ENCODE measurements at places on chromosomes 6 and 20.

- no peak for DNase-seq
These were observed 333.3 kb upstream of the ZFP64 start for GRCh38 chr20:52524861-52525260.

- DNase-seq = peak; percentile 22
These were observed 13.1 kb upstream of the SAYSD1 start for GRCh38 chr6:39128106-39128505.

- DNase-seq = peak; percentile 9
These were observed 312.3 kb downstream of the CDC5L start for GRCh38 chr6:44699851-44700250.

- DNase-seq = peak; percentile 65
These were observed 6.0 kb upstream of the PTK7 start for GRCh38 chr6:43070028-43070632.

DNA sequence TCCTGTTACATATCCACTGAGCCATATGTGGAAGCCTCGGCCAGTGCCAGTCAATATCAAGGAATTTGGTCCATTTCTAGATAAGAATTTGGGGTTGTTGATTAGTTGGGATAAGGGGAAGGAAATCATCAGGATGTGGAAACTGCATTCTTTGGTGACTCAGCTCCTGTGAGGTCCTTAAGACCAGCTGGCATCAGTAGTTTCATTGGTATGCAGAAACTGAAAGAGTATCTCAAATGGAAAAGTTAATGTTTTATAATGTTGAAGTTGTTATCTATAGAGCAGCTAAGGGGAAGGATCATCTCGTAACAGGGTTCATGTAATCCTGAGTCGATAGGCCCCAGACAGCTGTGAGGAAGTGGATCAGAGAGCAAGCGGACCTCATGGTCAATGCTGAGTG, 87.9 kb upstream of the PRND start:
- peak; percentile 22 for DNase-seq

DNA sequence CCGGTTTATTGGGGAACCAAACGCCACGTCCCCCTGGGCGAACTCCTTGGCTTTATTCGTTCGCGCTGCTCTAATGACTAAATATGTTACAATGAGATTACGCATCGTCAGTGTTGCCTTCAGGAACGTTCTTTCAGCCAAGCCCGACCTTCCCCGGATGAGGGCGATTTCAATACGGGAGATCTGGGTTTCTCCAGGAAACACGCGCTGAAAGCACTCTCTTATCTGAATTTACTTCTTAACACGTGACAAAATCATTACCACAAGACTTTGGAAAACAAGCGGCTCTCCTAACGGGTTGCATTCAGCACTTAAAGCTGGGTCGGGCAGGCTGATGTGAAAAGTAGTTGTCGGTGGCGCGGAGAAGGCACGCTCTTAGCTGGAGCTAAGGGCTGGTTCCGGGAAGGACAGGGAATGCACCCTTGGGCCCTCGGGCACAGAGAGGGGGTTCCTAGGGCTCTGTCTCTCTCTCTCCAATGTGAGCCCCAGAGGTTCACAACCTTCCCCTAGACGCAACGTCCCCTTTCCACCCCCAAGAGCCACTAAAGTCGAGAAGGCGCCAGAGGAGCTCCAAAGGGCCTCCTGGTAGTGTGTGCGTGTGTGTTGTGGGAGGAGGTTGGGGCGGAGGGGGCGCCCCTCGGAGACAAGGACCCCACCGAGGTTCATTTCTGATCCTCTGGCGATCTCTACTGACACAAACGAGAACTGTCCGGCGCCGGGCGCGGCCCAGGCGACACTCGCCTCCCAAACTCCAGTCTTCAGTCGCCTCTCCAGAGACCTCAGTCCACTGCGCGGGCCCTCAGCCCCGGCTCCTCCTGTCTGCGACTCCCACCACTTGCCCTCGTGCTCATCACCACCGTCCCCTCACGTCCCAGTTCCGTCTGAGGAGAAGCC, 7.1 kb upstream of the NKX2-2 start:
- no peak for DNase-seq

- DNase-seq = no peak
These were observed 49.6 kb downstream of the DSTN start for GRCh38 chr20:17619351-17620093.

- peak; percentile 54 for DNase-seq
These were observed 74.9 kb downstream of the FOXO3 start for GRCh38 chr6:108635505-108636226.

DNA sequence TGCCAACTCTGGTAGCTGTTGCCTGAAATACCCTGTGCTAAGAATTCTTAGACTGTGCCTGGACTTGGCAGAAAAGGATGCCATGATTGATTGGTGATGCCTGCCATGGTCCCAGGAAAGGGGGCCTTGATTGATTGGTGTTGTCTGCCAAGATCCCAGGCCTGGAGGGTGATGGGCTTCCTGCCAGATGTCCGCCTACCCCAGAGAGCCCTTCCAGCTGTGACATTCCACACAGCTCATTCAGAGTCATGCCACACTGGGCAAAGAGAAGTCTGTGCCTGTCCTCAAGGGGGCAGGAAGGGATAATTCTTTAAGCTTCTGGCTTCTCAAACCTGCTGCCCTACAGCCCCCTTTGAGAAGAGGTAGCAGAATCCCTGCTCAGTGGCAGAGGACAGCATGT, 24.6 kb downstream of the RIMS4 start:
- DNase-seq = peak; percentile 42

DNA sequence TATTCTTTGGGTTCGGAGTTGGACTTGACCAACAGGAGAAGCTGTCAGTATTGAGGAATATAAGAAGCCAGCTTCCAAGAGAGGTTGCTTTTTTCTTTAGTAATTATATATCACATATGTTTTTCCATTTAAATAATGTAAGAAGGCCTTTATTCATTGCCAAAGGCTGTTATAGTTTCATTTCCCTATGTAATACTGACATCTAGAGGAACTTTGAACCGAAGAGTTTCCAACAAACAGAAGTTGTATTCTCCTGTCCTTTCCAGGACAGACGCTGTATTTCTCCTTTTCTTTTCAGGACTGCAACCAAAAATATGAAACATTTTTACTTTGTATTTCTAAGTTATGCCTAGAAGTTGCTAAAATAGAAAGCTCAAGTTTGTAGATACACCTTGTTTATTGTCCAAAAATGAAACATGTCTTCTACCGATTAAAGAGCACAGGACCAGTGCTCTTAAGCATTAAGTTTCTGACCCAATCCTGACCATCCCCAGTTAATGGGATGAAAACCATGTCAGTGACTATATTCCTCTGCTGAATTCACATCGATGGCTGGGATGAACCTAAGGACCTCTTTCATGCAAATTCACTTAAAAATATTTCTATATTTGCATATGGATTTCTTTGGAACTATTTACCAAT, 55.1 kb downstream of the MYLK4 start:
- peak; percentile 43 for DNase-seq

- no peak for DNase-seq
These were observed 16.6 kb downstream of the ZC3H12D start for GRCh38 chr6:149468179-149468578.

- DNase-seq = no peak
These were observed 45.5 kb upstream of the CD83 start for GRCh38 chr6:14072084-14072483.

DNA sequence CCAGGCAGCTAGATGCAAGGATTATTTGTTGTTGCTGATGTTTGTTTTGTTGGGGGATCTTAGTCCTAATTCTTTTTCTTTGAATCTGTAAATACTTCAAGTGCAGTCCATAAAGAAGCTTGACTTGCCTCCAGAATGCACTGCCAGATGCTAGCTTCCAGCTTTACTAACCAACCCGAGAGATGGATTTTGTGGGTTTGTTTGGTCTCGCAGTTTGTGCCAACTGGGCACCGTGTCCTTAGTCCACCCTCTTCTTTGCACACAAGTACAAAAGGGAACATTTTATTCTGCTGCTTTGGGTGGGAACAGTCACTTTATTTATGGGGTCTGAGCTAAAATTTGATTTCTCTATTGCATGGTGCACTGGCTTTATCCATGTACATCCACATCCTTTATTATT, 212.0 kb downstream of the PLCB1 start:
- no peak for DNase-seq

DNA sequence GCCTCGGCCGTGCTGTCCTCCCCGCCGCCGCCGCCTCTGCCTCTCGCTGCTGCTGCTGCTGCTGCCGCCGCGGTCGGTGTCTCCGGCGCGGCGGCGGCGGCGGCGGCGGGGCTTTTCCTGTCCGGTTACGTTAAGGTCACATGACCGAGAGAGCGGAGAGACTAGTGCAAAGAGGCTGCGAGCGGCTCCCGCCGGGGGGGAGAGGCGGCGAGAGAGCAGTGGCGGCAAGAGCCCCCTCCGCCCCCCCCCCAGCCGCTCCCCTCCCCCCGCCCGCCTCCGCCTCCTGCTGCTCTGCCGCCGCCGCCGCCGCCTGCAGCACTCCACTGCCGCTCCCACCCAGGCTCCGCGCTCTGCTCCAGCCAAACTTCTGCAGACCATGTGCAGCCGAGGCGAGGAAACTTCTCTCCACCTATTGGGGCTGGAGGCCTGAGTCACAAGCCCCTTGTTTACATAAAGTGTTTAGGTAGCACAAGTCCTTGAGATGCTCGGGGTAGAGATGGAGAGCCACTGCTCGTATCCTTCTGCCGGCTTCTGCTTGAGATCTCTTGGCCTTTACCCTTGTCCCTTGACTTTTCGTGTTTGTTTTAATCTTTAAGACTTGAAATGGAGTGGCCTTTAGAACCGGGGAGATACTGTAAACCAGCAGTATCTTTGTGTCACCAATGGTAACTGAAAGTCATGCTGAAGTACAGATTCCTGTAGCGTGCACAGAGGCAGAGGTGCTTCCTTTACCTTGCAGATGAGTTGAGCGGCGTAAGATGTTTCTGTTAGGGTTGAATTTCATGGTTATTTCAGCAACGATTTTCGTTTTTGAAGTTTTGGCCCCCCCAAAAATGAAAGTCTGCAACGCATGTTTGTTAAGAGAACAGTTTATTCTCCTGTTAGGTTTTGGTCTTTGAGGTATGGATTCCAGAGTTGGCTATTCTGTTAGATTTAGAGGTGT, at the start of gene ZBTB2:
Gene ZBTB2 (minus strand): TSS at position 89 of the 943 bp plus-strand sequence. CDS start 17,922 bp downstream, outside the sequence.
- DNase-seq = peak; percentile 68

GRCh38 chr6:169811521-169812256, 60.3 kb downstream of the ERMARD start:
- no peak for DNase-seq

- DNase-seq = peak; percentile 96
These were observed 16.7 kb upstream of the ENTPD6 start for GRCh38 chr20:25178563-25179438.

GRCh38 chr20:41169791-41170351, 32.5 kb downstream of the PLCG1 start:
- peak; percentile 49 for DNase-seq

DNA sequence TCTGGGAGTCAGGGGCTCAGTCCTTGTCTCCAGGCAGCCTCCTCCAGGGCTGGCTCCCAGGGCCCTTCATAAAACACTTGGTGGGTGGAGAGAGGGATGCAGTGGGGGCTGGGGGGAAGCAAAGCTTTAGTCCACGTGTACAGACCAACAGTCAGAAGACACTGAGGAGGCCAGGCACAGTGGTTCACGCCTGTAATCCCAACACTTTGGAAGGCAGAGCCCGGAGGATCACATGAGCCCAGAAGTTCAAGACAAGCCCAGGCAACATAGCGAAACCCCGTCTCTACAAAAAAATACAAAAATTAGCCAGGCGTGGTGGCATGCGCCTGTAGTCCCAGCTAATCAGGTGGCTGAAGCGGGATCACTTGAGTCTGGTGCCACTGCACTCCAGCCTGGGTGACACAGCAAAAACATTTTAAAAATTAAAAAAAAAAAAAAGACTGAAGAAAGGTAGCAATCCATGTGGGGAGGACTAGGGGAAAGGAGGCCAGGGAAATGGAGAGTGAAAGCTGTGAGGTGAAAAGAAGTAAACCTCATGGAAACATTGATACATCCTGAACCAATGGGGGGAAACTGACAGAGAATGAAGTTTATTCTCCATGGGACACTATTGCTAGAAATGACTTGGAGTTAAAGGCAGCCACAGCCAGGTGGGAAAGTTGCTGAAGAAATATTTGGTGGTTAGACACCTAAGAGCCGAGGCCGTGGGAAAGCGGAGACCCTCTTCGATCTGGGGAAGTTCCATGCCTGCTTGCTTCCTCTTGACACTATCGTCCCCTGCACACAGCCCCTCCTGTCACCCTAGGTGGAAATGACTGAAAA, 35.4 kb downstream of the PIM1 start:
- no peak for DNase-seq

DNA sequence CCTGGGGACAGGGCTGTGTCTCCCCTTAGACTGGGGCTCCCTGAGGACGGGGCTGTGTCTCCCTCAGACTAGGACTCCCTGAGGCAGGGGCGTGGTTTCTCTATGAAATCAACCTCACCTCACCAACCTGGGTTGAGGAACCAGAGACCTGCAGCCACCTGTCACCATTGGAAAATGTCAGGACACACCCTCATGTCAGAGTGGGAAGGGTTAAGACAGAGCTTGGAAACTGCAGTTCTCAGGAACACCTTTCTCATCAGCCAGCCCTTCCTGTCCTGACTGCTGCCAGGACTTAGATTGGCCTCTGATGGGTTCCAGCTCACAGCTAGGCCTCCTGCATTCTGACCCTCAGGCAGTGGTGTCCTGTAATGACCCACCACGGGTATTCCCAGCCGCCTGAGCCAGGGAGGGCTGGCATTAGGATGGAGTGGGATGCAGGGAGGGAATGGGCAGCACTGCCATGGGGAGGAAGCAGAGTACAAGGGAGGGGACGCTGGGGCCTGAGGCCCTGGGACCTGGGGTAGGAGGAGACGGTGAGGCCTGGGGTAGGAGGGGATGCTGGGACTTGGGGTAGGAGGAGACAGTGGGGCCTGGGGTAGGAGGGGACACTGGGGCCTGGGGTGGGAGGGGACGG, 76.3 kb downstream of the MRPL14 start:
- peak; percentile 70 for DNase-seq

- DNase-seq = peak; percentile 37
These were observed 8.1 kb upstream of the FAM50B start for GRCh38 chr6:3841066-3841454.

DNA sequence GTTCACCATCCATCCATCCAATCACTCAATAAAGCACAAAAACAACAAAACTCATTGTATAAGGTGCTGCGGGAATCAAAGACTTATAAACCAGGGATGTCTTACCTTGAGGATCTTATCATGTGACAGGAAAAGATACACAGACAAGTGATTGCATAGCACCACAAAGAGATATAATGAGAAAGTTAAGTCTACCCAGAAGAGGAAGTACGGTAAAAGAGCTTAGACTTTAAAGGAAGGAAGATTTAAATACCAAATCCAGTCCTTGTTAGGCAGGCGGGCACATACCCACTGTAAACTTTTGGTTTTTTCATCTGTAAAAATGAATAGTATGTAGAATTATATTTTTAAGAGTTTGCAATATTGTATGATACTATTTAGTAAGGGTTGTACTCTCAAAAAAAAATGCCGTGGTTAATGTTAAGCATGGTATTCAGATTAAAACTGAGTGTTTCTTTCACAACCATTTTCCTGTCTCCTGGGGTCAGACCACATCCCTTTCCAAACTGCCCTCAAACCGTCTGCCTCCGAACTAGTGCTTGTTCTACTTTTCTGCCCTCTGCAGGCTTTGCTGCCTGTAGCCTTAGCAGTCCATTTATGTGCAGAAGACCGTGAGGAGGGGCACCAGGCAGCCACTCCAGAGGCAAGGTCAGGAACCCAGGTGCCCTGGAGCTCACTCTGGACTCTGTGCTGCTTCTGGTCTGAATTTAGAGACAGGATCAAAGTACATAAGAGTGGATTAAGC, 179.5 kb upstream of the SYNDIG1 start:
- no peak for DNase-seq

- no peak for DNase-seq
These were observed 61.4 kb downstream of the EZR start for GRCh38 chr6:158757753-158758090.

Measured in MCF 10A (cell line).